Activated CD8-positive, alpha-beta T cell treated with anti-CD3 and anti-CD28 coated beads, Interleukin-2, amount 10 ng/mL, durations not matched to agents 7 days and 5 days (primary cell): ENCODE measurements at places on chromosomes 3 and 15. TPM values are rescaled to one million over a fixed set of nuclear protein-coding genes. Genes with fewer than 3 reads are reported as not detected.

GRCh38 chr15:88792342-88793282 lies 10.6 kb upstream of the ACAN start:
- DNase-seq: no peak

GRCh38 chr3:106617276-106617675 lies 748.5 kb upstream of the CBLB start:
- DNase-seq: no peak

DNA sequence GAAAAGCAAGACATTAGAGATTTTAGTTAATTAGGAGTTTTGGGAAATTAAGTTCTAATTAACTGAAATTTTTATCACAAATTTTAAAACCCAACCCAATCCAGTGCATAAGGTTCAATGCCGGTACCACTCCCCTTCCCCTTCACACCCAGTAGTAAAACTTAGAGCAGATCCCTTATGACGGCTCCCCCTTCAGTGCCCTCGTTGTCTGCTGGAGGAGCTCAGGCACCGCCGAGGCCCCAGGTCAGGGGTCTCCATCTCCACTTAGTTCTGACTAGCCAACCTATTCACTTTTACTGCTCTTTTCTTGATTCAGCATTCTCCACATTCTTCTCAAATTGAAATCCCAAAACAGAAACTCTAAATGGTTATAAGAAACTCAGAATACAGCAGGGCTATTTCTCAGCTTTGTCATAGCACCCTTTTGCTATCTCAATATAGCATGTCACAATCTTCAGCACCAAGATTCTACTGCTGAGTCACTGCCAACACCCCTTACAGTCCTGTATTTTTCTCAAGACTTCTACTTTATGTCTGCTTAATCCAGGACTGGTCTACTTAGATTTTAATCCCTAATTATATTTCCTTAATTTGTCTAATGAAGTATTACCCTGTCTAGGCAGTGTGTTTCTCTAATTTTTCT lies 39.8 kb downstream of the TUBGCP4 start:
- DNase-seq: no peak

- DNase-seq: no peak
Observed at GRCh38 chr3:160810362-160811236, 54.6 kb downstream of the PPM1L start.

GRCh38 chr3:168431491-168431890 lies 335.8 kb upstream of the GOLIM4 start:
- no peak for DNase-seq

DNA sequence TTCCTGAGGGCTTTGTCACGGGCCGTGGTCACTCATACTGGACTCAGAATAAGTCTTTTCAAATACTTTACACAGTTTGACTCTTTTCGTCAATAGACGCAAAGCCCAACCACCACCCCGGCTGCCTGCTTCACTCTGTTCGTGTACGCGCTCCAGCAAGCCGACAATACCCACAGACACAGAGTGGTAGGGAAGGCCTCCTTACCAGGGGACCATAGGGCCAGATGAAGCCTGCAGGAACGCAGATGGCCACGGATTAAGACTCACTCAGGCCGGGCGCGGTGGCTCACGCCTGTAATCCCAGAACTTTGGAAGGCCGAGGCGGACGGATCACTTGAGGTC lies 29.7 kb downstream of the EFCAB12 start:
- peak; percentile 32 for DNase-seq

DNA sequence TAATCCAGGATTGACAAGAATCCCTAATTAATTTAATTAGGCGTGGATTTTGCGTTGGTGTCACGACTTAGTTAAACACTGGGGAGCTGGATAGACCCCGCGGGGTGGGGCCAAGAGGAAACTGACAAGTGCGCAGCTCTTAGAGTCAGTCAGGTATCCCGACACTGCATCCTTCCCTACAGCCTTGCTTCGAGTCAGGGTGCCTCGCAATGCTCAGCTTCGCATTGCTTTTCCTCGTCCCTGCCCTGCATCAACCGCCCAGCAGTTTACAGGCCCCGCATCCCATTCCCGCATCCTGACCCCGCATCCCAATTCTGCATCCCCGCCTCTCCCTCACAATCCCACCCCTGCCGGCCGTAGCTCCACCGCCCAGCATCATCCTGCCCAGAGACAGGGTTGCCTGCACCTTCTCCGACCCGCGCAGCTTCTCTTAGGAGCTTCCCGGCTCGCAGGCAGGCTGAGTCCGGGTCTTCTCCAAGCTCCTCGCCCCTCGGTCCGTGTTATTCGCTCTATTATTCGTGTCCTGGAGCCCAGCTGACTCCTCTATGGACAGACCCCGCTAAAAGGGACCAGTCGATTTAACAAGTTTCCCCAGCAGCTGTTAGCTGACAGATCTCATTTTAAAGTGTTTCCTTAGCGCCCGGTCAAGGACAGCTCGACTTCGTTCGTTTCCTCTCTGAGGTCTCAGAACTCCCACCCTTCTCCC lies 699 bp upstream of the SHOX2 start:
- no peak for DNase-seq

GRCh38 chr3:130948929-130949328 lies 55.0 kb downstream of the ATP2C1 start:
- DNase-seq: no peak

- DNase-seq: no peak
Observed at GRCh38 chr3:123055352-123055751, 11.5 kb upstream of the PDIA5 start.

- DNase-seq: no peak
Observed at GRCh38 chr3:168582503-168582902, 486.8 kb upstream of the GOLIM4 start.

GRCh38 chr3:195267096-195267495 lies 3.9 kb downstream of the XXYLT1 start:
- peak; percentile 18 for DNase-seq

- DNase-seq: no peak
Observed at GRCh38 chr15:61138156-61138555, 90.9 kb downstream of the RORA start.

GRCh38 chr15:35559683-35560082 lies 13.7 kb upstream of the DPH6 start:
- no peak for DNase-seq

DNA sequence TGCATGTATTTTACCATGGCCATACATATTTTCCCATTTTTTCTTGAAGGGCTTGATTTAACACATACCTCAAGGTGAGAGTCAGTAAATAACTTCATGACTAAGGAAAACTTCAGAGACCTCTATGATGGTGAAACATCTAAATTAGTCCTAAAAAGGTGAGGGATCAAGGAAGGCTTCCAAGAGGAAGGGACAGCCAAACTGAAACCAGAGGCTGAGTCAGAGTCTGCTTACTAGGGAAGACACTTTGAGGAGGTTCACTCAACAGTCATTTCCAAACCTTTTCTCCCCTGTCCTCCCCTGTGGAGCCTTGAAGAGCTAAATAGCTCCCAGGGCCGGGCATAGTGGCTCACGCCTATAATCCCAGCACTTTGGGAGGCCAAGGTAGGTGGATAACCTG lies 206.6 kb downstream of the SHQ1 start:
- no peak for DNase-seq

- peak; percentile 31 for DNase-seq
Observed at GRCh38 chr3:56919137-56919796, 117.5 kb upstream of the ARHGEF3 start.

- DNase-seq: peak; percentile 59
Observed at GRCh38 chr3:71489315-71489761, 94.2 kb downstream of the FOXP1 start.

DNA sequence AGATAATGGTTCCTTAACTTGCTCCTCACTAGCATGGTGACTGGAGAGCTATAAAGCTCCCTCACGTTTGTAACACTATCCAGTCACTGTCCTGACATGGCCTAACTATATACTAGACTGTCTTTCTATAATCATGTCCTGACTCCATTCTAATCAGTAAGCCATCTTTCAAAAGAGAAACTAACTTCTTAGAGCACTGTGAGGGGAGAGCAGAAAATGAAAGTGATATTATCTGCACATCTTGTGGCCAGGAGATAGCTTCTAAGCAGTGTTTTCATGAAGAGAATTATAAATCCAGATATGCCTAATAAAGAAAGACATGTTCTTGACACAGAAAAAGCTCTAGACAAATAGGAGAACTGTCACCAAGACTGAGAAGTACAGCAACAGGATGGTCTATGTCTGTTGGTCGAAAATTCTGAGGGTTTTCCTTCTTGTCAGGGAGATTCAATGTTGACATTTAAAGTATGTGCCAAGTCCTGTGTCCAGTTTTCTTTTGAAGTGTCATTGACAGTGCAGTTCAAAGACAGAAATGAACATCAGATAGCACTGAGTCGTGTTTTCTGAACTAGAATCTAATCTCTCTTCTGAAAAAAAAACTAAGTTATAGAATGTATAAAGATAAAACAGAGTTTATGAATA lies 230.6 kb upstream of the PEX5L start:
- DNase-seq: no peak

- DNase-seq: no peak
Observed at GRCh38 chr15:94470492-94470891, 239.1 kb downstream of the MCTP2 start.

DNA sequence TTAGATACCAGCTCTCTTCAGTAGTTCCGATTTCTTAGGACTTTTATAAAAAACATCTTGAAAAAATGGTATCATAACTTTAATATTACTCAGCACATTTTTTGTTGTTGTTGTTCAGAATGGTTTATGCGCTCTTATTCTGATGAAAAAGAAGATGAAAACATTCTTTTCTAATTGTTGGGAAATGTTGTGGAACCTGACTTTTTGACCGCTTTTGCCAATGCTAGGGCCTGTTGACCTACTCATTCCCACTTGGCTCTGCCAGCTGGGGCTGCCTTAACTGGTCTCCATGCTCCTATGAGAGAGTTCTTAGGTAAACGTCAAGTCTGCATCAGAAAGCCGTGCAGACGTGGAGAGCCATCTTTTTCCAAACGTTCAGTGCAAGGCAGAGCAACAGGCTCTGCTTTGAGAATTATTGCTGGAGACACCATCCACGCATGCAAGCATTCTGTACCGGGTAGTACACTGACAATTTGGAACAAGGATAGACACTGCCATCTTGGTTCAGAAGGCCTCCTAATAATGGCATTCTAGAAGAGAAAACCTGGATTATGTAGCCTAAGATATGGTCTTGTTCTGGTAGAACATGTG lies 176.8 kb downstream of the GHSR start:
- DNase-seq: no peak

GRCh38 chr3:181711325-181712135 lies at the start of gene SOX2:
Gene SOX2, plus strand, starts transcription at chr3:181711925. Its CDS starts 436 bp downstream, at chr3:181712361.
- peak; percentile 32 for DNase-seq

- no peak for DNase-seq
Observed at GRCh38 chr3:133750259-133750656, 4.1 kb downstream of the TF start.

DNA sequence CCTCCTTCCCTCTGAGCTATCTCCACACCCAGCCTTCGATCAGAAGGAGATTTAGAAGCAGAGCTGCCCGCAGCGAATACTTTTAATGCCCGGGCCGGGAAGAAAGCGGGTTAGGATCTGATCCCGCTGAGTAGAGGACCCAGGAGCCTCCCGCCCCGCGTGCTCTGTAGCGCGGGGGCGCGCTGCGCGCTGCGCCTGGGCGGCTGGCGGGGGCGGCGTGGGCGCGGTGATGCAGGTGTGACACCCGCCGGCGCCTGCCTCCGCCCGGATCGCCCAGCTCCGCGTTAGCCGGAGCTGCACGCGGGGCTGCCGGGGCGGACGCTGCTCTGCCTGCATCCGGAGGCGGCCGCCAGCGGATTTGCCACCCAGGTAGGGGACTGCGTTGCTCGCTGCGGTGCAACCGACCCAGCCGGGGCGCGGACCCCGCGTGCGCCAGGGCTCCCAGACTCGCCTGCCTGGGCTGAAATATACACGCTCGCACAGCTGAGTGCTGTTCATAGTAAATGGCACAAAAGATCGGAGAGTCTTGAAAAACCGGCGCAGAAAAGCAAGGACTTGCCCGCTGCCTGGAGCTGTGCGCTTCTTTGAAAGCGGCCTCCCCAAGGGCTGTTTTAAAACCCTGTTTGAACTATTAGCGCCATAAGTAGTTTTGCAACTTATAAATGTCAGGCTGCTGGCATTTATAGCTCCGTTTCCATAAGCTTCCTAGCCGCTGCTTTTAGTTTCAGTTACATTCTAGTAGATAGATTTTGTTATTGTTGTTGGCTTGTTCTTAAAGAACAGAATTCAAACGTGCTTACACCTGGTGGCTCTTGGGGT lies at the start of gene SV2B:
Gene SV2B (plus strand): TSS at position 263 of the 819 bp plus-strand sequence. CDS start 126,007 bp downstream, outside the sequence.
- DNase-seq: peak; percentile 60

DNA sequence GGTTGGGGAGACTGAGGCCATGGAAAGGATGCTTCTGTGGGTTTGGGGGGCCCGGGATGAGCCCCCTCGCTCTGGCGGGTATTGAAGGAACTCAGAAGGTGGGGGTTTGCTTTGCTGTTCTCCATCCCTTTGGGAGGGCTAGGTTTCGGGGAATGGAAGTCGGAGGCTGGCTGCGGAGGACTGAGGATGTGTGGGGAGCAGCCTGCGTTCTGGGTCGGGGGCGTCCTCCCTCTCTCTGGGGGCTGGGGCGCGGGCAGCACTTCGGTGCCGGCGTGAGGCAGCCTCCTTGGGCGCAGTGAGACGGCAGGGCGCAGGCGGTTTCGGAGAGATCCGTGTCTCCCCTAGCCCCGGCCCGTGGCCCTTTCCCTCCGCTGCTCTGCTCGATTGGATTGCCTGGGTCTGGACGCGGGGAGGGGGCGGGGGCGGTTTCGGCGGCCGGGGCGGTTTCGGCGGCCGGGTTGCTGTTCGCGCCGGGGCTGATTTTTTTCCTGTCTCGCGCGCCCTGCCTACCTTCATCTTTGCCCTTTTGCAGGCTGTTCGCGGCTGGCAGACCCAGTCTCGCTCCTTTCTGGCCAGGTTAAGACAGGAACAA lies 1.4 kb downstream of the PTPRG start:
- DNase-seq: no peak

DNA sequence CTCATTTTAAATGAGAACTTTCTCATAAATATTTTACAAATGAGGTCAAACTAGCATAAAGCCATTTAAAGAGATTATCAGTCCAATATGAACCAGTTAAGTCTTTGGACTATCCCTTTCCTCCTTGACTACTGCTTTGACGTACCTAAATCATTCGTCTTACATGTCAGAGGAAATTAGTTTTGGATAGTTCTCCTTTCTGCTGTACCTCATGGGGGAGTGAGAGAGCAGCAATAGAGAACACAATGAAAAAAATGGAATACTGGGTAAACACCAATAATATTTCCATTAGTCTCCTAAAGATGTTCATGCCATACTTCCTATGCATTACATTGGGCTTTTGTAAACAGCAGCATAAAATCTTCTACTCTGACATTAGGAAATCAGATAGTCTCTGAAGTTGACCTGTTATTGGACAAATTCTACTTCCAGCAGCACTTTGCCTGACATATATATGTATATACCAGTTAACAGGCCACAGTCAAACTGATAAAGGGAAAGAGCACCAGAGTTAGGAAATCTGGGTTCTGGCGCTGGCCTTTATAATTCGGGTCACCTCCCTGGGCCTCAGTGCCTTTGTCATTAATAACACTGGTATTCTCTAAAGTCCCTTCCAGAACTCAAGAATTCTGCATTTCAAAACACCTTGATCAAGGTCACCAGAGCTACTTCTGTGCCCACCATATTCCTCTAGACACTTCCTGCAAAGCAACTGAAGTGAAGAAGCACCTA lies 26.8 kb downstream of the TIMMDC1 start:
- DNase-seq: no peak

LIPH gene
- total RNA-seq: not detected

DUOXA2 gene
- total RNA-seq: not detected

LINGO1 gene
- total RNA-seq: not detected

MOBP gene
- total RNA-seq: not detected
